ENCODE measurements at places on chromosomes 11 and 22.

- no peak for DNase-seq
Measured at GRCh38 chr22:27066856-27067255, 409.5 kb downstream of the MIAT start.

GRCh38 chr22:30191040-30191701 is 55.4 kb downstream of the LIF start:
- DNase-seq, result no peak

DNA sequence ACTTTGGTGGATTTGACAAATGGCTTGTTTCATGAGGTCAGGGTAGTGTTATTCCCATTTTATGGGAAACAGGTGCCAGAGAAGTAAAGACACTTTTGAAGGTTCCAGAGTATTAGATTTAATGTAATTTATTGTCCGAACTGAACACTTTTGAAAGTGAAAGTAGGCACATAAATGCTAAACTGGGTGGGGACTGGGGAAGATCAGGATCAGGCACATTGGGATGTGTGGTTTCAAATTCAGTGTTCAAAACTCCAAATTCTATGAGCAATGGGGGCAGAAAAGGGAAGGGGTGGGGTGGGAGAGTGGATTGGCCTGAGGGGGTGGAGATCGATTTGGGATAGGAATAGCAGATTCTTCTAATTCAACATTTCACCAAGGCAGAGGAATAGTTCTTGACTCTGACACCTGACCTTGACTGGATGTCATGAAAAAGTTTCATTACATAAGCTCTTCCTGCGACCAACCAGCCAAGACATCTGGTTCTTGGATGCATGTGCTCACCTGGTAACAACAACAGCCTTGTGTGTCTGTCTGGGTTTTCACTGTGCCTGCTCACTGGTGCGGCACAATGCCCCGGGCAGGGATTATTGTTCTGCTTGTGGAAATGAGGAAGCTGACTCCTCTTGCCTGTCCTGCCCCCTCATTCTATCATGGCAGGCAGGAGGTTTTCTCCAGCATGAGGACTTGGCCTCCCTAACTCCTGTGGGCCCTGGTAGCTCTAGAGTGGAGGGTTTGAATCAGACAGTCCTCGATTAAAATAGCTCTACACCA is 10.8 kb downstream of the PPFIBP2 start:
- no peak for DNase-seq

GRCh38 chr11:115780646-115781362 is 276.6 kb upstream of the CADM1 start:
- no peak for DNase-seq

DNA sequence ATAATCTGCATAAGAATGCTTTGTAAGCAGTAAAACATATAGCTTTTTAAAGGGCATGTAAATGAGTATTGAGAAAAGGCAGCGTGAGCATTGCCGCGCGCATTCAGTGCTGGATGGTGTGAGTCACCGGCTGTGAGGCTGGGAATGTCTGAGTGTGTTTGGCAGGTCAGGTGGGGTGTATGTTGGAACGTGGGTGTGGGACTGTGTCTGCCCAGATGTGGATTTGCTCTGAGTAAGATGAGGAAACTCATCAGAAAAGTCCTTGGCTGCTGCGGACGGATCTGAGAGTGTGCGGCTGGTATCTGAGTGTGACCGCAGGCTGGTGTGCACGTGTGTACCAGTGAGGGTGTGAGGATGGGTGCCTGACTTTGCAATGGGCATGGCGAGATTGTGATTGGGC is 66.2 kb upstream of the NECTIN1 start:
- DNase-seq, result no peak

- no peak for DNase-seq
Measured at GRCh38 chr11:131331546-131331945, 38.9 kb upstream of the NTM start.

DNA sequence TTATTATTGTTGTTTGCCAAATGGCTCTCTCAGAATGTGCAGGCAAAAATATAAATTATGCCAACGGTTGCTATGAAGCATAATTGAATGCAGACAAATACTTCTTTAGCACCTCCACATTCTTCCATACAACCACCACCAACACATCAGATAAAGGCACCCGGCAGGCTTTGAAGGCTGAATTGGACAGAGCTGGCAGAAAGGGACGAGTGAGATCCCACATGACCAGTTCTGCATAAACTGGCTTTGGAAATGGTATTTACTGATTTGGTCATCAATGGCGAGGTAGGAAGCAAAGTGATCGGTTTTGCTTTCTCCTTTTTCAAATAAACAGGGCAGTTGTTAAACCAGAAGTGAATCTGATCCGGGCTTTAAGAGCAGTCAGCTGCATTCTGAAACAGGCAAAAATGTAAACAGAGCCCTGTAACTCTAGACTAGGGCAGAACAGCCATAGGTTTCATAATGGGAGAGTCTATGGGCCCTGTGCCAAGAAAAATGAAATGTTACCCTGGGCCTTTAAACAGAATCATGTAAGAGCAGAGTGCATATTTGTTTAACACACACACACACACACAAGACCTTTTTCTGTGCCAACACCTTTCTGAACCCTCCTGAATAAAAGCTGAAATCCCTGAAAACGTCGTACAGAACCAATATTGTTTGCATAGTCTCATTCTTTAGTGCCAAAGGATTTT is 97.7 kb downstream of the MPPED2 start:
- DNase-seq, result no peak

DNA sequence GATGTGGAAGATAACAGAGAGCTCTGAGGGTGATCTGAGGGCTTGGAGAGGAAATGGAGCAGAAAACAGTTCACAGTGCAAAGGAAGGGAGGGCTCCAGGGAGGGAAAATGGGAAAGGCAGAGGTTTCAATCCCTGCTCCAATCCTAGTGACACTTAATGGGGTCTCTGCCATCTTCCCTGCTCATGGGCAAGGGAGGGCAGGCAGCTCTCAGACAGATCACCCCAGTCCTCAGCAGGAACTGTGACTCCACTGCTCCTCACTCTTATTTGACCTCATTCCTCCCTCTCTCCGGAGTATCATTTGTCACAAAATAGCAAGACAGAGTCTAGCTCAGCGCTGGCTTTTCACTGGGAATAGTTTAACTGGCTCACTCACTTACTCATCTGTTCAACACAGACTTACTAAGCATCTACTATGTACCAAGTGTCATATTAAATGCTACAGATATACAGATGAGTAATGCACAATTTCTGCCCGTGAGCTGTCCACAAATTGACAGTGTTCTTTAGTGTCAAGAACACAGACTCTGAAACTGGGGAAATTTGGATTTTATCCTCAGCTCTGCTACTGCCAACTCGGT is 817.4 kb downstream of the OPCML start:
- no peak for DNase-seq

GRCh38 chr11:109707411-109707810 is 285.4 kb downstream of the C11orf87 start:
- DNase-seq, result no peak

DNA sequence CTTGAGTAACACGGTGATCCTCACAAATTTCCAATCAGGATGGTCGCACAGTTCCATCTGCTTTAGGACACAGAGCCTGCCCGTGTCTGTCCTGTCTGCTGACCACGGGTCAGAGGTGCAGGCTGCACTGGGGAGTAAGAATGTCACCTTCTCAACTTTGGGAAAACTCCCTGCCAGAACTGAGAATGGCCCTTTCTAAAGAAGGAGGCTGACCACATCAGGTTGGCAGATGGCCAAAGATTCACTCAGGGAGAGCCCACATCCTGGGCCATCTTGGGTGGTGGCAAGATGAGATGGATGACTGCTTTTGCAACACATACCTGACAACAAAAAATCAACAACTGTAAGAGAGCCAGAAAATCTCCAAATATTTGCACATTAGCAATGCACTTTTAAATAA is 101.9 kb downstream of the IGLL1 start:
- DNase-seq, result no peak
